Iris pigment epithelial cell (primary cell): ENCODE measurements at places on chromosomes 4 and X.
A peak's percentile ranks its signal among the peaks of the same experiment; 100 is the strongest.

- DNase-seq: no peak
Observed at GRCh38 chr4:19256823-19257222, 994.9 kb upstream of the SLIT2 start.

DNA sequence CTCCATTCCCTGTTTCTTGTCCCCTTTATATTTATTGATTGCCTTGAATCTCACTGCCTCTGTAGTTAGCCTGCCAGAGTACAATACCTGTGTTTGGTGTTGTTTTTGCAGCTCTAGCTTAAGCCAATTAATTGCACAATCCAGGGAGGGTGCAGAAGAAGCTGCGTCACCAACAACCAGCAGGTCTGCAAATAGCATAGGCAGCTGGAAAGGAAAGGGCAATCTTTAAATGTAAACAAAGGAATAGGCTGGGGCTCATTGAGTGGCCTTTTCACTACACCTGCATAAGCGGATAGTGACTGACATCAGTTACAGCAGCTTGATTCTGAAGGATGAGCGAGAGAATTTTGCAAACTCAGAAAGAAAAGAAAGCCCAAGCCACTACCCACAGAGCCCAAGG, 106.8 kb upstream of the RAI2 start:
- no peak for DNase-seq

GRCh38 chrX:31366041-31366440, 294.2 kb upstream of the FTHL17 start:
- DNase-seq: no peak

DNA sequence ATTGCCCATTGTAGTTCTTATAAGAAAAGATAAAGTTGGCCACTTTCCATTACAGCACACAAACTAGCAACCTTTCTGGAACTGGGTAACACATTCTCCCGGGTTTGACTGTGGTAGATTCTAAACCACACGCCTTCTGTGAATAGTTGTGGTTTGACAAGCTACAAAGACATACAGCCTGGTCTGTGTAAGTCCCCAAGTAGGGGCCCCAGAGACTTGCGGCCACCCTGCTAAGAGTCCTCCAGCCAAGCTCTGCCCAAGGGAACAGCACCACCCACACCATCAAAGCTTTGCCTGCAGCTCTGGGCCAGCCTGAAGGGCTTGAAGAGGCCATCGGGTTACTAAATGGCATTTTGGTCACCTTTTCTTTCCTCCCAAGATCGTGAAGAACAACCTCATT, 203.4 kb downstream of the MAML3 start:
- peak; percentile 75 for DNase-seq

DNA sequence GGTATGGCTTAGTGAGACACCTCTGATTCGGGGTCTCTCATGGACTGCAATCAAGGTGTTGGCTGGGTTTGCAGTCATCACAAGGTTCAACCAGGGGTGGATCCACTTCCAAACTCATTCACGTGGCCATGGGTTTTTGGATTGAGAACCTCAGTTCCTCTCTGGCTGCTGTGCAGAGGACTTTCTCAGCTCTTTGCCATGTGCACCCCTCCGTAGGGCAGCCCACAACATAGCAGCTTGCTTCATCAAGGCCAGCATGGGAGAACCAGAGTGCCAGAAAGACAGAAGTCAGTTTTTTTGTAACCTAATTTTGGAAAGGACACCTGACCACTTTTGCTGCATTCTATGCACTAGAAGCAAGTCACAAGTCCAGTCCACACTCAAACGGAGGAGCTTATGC, 154.9 kb downstream of the PJA1 start:
- DNase-seq: no peak

GRCh38 chrX:122914256-122914655, 269.8 kb upstream of the GRIA3 start:
- DNase-seq: no peak

GRCh38 chr4:4269856-4270255, 20.1 kb downstream of the LYAR start:
- peak; percentile 81 for DNase-seq

- no peak for DNase-seq
Observed at GRCh38 chr4:132382243-132382642, 766.9 kb upstream of the PCDH10 start.

DNA sequence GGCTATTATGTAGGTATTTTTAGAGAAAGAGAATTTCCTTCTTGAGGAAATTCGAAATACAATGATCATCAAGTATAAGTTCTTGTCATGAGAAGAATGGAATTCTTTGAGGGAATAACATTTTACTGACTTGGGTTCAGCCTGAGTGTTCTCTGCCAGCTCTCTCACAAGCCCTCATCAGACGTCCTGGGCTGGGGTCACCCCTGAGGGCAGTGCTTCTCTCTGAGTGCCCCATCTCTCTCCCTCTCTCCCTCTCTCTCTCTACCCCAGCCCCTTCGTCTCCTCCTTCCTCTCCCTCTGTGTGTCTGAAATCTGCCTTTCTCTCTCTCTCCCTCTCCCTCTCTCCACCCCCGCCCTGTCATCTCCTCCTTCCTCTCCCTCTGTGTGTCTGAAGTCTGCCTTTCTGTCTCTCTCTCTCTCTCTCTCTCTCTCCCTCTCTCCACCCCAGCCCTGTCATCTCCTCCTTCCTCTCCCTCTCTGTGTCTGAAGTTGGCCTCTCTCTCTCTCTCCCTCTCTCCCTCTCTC, 241.7 kb upstream of the PSAPL1 start:
- DNase-seq: no peak

DNA sequence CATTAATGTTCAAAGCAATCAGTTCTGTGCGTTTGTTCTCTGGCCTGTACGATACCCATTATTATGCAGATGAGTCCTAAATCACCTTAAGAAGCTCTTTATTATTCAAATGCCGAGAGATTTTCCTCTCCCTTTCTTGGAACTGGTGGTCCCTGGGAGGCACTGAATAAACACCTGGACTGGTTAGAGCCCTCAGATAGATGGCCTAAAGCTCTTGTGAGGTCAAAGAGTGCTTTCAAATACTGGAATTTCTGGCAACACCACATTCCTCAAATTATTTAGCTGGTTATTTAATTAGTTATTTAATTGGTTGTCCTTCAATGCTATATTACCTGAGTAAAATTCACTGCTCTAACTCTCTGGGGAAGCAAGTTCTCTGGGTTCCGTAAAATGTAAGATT, 3.0 kb downstream of the ARHGEF38 start:
- no peak for DNase-seq

DNA sequence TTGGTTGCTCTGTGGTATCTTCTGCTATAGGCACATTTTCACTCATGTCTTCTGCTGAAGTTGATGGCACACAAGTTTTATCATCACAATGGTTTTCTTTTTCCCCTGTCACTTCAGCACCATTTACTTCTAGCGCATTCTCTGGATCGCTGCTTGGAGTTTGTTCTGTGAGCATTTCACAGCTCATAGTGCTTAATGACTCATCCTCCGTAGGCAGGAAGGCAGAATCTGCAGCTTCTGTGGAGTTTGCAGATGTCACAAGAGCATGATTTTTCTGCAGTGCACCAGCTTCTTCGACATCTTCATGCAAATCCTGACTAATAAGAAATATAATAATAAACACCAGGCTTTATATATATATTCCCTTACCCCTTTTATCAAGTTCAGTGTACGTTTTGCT, 83.6 kb downstream of the CHM start:
- peak; percentile 87 for DNase-seq

GRCh38 chrX:134658002-134658759, at the start of gene PLAC1:
TSS of gene PLAC1 (minus strand) at chrX:134658471. CDS start at chrX:134566682, 91,789 bp downstream.
- DNase-seq: no peak
